D721Med (cell line): ENCODE measurements at places on chromosomes 12 and 14.
A peak's percentile ranks its signal among the peaks of the same experiment; 100 is the strongest.

DNA sequence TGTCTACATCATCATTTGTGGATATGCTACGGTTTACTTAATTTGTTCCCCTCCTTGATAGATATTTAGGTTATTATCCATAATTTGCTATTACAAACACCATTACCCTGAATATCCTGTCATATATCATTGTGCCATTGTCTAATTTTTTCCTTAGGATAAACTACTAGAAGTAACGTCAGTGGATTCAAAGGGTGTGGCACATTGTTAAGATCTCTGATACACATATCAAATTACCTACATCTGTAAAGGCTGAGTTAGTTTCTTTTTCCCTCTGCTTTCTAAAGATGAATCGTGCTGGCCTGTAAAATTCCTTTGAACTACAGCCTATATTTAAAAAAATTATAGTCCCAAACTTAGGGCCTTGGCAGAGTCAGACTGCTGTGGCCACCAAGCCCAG, 53.9 kb upstream of the STRN3 start:
- no peak for DNase-seq

- no peak for DNase-seq
Measured at GRCh38 chr12:132264086-132265010, 65.0 kb downstream of the GALNT9 start.

DNA sequence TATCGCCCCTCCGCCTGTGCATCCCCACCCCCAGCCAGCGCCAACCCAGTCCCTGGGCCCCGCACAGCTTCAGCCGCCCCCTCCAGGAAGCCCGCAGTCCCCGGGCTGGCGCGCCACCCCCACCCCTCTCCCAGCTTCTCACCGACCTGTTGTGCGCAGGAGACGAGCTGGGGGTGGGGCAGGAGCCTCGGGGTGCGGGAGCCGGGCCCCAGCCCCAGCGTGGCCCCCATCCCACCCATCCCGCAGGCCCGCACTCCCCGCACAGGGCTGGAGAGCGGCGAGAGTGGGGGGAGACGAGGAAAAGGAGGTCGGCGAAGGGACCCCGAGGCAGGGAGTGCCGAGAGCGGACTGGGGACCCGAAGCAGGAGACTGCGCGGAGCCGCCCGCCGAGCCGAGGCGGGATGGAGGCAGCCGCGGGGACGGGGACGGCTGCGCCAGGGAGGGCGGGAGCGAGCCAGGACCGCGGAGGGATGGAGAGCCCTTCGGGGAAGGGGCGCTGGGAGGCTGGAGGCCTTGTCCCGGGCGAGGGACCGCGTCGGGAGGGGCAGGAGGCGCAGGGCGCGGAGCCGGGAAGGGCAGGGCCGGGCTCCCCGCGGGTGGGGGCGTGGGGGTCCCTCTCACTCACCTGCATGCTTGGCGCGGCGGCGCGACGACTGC, 498 bp downstream of the PIANP start:
- DNase-seq = peak; percentile 43

- DNase-seq = no peak
Measured at GRCh38 chr14:51369814-51370213, 129.8 kb downstream of the TMX1 start.

GRCh38 chr12:57836442-57837375, 9.8 kb downstream of the CTDSP2 start:
- no peak for DNase-seq

- no peak for DNase-seq
Measured at GRCh38 chr14:105855246-105855892, 329.0 kb downstream of the TMEM121 start.

DNA sequence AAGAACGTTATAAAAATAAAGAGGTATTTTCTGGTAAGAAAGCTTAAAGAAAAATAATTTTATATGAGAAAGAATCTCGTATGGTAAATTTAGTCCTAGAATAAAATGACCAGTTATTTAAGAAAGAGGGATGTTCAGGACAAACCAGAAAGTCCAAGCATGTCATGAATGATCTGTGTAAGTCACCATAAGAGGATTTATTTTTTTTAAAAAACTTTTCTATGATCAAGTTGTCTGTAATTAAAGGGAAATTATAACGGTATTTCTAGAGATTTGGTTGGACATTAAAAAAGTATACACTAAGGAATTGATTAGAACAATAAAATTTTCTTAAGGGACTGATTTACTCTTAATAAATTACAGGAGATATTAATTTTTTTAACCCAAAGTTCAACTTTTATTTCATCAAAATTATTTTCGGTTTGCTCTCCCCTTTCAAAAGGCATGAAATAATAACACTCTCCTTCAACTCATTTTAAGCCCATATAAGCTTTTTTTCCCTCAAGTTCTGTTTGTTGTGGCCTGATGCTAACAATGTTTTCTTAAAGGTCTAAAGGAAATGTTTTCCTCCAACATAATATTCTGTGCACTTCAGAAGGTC, 49.9 kb upstream of the CPSF6 start:
- no peak for DNase-seq

DNA sequence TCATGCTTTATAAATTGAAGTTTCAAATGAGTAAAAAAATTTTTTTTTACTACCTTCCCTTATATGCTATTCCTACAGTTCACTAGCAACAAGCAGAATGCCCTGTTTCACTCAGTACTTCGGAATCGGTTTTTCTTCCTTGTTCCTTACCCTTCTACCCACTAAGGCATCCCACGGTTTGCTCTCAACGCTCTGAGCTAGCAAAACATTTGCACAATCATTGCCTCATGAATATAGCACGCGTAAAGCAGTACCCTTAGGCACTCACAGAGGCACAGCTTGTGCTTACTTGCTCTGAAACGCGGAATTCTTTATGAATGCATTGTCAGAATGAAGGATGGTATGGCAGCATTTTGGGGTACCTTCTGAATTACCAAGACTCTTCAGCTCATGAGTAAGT, 45.0 kb downstream of the PPP1R13B start:
- DNase-seq = no peak

DNA sequence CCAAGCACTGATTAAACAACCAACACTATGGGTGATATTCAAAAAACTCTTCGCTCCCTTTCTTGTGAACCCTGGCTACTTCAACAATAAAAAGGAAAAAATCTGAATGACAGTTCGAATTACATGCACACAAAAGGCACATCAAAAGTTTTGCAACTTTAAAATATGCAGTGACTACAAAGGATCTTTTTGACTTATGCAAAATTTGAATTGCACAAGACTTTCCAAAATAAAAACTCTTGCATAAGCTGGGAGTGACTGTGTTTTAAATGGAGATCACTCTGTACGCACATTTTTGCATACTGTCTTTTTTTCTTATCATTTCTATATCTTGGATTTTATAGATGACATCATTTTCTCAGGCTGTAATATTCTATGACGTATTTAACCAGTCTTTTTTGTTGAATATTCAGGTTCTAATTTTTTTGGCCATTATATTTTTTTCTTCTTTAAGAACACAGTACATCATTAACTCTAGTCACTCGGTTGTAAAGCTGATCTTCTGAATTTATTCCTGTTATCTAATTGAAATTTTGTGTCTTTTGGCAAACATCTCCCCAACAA, 667.6 kb upstream of the TBX3 start:
- no peak for DNase-seq

DNA sequence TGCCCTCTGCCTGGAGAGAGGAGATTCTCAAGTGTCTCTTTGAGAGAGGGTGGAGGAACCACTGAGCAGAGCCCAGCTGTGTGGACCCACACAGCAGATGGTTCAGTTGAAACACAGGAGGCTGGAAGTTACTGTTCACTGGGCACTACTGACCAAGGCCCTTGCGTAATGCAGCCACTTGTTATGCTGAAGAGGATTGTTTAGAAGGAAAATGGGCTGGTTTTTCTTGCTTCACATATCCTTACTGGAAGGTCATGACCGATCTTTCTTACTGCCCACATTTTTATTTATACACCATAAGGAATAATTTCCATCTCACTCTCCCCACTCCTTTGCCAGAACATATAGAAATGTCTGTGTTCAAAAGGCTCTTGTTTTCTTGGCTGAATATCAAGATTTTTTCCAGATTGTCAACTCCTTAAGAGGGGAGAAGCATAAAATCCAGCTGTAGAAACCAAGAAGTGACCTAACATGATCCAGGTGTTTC, 375.1 kb upstream of the DDHD1 start:
- DNase-seq = no peak

DNA sequence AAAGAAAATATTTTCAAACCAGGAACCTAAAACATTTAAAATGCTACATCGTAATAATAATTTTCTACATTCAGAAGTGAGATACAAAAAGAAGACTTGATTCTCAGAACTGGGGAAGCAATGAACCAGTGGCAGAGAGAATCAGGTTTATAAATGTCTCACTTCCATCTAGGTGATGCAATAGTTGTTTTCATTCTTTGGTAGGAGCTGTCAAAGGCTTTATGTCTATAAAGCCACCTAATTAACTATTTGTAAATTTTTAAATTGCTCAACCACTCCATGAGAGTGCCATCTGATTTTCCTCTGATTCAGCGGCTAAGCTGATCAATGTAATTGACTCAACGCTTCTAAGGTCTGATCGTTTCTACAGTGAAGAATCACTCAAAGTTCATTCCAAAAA, 66.1 kb downstream of the ARMH4 start:
- no peak for DNase-seq

DNA sequence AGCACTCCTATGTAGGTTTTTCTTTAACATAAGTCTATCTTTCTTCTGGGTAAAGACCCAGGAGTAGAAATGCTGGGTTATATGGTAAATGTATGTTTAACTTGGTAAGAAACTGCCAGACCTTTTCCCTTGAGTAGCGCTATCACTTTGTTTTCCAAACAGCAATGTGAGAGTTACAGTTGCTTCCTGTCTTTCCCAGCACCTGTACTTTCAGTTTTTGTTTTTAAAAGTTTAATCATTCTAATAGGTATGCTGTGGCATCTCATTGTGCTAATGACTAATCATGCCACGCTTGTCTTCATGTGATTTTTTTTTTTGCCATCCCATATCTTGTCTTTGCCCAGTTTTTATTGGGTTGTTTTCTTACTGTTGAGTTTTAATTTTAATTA, 28.1 kb downstream of the GIT2 start:
- no peak for DNase-seq

- DNase-seq = no peak
Measured at GRCh38 chr12:94297876-94298505, 149.6 kb downstream of the PLXNC1 start.
